Urinary bladder (tissue), 4 donors: ENCODE measurements at places on chromosomes 13 and 19.
A peak's percentile ranks its signal among the peaks of the same experiment; 100 is the strongest.

DNA sequence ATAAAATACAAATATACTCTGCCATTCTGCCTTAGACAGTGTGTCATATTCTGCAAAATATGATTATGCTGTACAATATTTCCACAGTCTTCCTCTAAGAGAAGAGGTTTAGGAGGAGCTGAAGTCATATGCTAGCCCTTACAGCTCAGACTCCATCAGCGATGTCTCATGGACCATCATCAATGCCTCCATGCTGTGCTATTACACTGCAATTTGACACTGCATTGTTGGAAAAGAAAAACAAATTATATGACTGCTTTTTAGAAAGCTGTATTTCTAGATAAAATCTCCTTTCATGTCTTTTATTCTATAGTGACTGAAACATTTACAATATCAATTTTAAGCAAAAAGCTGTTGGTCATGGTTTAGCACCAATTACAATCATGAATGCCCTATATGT, 1089.4 kb upstream of the MIR17HG start:
- DNase-seq = no peak

DNA sequence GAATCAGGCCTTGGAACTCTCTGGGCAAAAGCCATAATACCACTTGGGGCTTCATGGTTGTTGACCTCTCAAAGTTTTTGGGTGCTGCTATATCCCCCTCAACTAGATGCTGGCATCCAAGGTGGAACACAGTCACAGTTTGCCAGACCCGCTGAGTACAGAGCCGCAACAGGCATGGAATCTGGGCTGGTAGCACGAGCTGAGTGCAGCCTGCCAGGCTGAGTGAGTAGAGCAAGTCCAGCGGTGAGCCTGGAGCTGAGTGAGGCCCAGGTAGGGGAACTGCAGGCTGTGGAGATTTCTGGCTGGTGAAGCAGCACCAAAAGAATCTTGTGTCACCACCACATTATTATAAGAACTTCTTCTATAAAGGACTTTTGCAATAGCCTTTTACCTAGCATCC, 192.6 kb downstream of the PCDH17 start:
- no peak for DNase-seq

GRCh38 chr13:44147233-44147632, 226.4 kb upstream of the SERP2 start:
- DNase-seq = no peak

DNA sequence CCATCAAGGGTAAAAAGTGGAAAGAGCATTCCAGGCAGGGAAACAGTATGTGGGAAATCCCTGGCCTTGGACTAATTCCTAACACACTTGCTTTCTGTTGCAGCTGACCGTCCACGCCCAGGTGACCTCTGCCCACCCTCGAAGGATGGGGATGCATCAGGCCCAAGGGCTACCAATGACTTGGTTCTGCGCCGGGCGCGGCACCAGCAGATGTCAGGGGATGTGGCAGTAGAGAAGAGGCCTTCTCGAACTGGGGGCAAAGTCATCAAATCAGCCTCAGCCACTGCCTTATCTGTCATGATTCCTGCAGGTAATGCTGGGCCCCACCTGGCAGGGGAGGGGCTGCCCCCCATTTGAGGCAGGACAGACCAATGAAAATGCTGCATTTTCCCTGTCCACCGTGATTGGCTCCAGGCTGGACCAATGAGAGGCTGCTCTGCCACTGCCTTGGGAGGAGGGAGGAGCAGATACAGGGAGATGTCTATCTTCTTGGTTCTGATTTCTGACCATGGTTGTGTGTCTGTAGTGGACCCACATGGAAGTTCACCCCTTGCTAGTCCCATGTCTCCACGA, 12.6 kb downstream of the DNASE2 start:
- DNase-seq = no peak

DNA sequence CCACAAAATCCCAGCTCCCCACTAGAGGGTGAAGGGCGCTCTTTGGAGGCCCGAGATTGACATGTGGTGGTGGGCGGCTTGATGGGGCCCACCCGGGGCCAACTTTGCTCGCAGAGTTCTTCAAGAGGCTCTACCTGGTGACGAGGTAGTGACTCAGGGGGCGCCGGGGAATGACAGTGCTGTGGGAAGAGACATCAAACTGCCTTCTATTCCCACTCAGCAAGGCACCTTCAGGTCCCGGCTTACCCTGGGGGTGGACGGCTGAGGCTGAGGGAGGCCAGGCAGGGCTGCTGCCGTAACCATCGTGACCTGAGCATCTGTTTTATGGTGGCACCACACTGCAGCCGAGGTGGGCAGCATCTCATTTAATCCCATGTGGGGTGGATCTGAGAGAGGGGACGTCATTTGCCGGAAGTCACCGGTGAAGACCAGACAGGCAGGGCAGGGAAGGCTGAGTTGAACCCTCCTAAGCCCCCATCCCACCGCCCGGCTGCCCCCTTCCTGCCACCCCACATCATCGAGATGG, 1.6 kb downstream of the LINGO3 start:
- no peak for DNase-seq

DNA sequence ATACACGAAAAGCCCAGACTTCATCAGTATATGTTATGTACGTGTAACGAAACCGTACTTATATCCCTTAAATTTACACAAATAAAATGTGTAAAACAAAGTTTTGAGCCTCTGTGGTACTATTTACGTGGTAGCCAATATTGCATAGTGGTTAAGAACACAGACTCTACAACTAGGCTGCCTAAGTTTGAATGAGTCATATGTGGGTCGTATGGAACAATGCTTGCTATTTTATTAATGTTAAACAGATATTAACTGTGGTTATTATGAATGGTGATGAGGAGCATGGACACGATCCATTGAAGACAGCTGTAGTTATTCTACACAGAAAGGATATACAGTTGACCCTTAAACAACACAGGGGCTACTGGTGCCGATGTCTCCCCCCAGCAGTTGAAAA, 42.5 kb downstream of the DPY19L3 start:
- DNase-seq = no peak

DNA sequence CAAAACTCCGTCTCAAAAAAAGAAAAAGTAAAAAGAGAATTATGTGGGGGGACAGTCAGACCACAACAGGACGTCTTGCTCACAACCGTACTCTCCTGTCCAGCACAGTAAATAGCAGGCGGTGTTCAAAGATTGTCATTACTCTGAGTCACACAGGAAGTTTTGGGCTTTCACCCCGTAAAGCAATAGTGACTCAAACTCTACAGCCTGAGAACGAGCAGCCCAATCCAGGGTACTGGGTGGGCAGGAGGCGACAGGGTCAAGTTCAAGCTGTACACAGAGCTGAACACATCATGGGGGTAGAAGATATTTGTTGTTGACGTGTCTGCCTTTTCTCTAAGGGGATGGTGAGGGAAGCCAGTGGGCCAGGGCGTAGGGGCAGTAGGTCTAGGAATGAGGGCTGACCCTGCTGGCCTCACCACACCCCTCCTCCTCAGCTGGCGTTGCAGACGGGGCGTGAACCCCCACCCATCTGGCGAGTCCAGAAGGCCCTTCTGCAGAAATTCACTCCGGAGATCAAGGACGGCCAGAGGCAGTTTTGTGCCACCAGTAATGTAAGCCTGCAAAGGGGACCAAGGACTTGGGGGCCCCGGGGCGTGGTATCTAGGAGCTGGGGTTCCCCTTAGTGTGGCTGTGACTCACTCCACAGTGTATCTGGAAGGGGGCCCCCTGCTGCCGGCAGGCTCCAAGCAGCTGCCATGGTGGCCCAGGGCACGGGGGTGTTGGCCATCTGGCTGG, 23.3 kb downstream of the PRR12 start:
- no peak for DNase-seq

GRCh38 chr19:29587518-29587986, 18.5 kb upstream of the POP4 start:
- DNase-seq = no peak

DNA sequence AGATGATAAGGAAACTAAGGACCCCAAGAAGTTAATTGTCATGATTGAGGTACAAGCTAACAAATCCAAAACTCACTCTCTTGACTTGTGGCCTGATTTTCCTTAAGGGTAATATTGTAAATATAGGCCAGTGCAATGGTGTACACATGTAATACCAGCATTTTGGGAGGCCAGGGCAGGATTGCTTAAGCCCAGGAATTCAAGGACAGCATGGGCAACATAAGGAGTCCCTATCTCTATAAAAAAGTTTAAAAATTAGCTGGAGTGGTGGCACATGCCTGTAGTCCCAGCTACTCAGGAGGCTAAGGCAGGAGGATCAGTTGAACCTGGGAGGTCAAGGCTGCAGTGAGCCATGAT, 28.7 kb upstream of the GARRE1 start:
- DNase-seq = no peak

DNA sequence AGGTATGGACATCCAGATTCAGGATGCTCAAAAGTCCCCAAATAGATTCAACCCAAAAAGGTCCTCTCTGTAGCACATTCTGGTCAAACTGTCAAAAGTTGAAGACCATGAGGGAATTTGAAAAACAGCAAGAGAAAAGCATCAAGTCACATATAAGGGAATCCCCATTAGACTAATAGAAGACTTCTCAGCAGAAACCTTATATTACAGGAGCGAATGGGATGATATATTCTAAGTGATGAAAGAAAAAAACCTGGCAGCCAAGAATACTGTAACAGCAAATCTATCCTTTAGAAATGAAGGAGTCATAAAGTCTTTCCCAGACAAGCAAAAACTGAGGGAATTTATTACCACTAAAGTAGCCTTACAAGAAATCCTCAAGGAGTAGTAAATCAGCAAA, 29.7 kb downstream of the FXYD5 start:
- no peak for DNase-seq

DNA sequence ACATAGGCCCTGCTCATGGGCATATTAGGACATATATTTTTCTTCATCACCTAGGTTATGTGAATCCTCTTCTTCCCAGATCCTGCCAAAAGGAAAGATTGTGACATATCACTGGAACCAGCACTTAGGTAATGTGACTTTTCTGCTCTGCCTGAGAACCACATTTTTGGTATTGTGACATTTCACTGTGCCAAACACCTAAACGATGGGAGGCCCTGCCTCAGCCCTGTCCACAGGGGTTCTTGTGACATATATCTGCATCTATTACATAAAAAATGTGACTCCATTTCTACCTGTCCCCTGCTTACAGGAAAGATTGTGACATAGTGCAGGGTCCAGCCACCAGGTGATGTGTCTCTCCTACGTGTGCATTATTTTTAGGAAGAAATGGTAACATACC, 18.5 kb upstream of the ZNF730 start:
- no peak for DNase-seq

- DNase-seq = no peak
These were observed 131.3 kb upstream of the POSTN start for GRCh38 chr13:37729876-37730275.

- no peak for DNase-seq
These were observed 3.5 kb downstream of the USP12 start for GRCh38 chr13:27168086-27168485.

- DNase-seq = no peak
These were observed 4.4 kb downstream of the TRPM4 start for GRCh38 chr19:49161987-49162386.

GRCh38 chr19:3644351-3645066, 17.9 kb upstream of the CACTIN start:
- DNase-seq = no peak

DNA sequence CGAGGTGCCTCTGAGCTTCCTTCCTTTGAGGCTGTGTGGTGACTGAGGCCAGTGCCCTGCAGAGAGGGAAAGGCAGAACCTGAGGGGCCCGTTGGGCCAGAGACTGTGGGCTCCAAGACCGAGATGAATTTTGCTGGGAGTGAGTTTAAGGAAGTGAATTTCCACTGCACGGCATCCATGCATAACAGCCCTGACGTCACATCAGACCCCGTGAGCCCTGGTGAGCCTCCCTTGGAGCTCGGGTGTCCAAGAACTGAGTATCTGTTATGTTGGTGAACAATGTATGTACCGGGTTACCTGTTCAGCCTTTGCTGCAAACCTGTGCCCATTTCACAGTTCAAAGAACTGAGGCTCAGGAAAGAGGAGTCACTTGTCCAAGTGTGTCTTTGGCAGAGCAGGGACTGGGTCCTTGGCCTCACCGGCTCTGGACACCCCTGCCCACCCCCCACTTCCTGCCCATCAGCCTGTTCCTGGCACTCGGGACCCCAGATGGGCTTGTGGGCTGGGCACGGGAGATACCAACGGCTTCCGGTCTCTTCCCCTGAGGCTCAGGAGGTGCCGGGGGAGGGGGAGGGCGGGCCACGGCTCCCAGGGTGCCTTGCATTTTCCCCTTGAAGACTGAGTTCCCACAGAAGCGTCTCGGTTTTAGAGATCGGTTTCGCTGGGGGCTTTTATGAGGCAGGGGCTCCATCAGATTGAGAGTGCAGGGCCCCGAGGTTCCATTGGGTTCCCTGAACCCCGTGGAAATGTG, 33.7 kb downstream of the NFILZ start:
- no peak for DNase-seq

DNA sequence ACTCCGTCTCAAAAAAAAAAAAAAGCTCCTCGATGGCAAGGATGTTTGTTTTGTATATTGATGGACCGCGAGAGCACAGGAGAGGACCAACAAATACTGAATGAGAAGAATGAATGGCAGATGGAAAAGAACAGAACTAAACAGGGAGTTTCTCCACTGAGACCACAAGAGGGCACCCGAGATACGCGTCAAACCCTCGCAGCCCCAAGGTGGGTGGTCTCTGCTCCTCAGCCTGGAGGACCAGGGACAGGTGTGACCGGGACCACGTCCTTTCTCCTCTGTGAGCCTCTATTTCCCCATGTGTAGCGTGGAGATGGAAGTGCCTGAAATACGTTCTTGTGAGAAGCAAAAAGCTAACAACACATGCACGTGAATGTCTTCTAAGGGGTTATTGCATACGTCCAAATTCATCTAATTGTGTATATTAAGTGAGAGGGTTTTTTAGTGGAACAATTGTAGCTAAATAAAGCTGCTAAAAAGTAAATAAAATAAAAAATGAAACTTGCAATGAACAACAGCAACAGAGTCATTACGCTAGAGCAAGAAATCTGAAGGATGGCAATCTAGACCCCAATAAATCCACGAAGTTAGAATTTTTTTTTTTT, 8.3 kb upstream of the CDC42EP5 start:
- no peak for DNase-seq

DNA sequence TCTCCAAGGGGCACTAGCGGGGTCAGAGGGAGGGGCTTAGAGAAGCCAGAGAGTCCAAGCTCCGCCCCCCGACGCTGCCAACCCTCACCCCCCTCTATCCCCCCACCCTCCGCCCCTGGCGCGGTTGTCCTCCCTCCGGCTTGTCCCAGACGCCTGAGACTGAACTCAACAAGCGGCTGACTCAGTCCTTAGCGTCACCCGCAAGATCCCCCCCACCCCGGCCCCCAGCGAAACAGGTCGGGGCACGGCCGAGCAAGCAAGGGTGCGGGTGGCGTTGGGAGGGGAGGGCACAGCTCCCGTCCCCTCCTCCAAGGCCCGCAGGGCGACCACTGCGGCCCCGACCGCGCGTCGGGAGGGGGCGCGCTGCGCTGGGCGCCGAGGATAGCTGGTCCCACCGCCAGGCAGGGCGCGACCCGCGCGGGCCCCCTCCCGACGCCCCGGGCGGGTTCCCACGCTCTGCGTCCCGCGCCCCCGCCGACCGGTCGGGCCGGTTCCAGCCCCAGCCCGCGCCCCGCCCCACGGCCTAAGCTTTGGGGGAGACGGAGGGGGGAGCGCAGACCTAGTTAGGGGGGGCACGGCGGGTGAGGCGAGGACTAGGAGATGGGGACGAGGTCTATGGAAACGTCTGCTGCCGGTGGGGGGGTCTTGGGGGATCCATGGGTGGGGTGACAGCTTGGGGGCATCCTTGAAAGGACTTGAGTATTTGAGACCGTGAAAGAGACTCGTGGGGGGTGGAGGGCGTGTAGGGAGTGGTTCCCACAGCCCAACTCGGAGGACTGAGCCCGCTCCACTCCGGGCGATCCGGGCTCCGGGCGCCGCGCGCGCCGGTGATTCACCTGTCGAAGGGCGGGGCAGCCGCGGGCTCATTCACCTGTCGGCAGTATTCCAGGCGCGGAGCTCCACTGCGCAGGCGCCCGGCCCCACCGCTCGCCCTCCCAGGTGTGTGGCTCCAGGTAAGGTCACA, 5.1 kb downstream of the NOTCH3 start:
- peak; percentile 72 for DNase-seq
